Central memory CD8-positive, alpha-beta T cell (primary cell): ENCODE measurements at places on chromosomes 5 and 9.

DNA sequence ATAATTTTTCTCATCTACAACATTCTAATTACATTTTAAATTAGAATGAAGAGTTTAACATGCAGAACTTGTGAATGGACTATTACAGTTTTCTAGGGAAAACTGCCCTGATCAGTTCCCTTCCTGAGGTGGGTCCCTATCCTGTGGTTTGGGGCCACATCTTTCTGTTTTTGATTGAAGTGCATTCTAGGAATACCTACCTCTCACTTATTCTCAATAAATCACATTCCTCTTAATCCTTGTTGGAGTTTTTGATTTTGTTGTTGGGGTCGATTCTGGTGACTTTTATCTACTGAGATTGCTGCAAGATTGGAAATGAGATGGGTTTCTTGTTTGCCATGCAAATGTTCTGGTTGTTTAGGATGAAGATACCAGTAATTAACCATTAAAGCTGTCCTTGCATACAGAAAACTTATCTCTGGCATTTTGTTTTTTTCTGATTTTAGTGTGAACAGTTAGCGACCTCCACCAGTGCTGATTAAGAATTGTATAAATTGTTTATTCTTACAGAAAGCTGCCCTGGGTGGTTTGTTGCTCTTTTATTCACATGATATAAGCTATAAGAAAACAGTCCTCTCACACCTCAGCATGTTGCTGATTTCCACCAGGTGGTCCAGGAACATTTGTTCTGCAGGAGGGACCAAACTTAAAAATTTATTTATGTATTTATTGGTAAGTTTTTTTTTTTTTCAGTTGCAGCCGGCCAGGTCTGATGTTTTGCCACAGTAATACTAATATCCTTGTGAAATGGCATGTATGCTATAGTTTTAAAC is 269.9 kb downstream of the FANCC start:
- no peak overlapping the region for H3K27ac ChIP-seq
- peaks cover 14% of the 10 kb centered on the region for H3K27me3 ChIP-seq
- H3K36me3 ChIP-seq = peaks cover 2% of the 10 kb centered on the region
- peaks cover 5% of the 10 kb centered on the region for H3K4me1 ChIP-seq
- peak overlapping the region; percentile 61 for H3K4me3 ChIP-seq

GRCh38 chr5:58795327-58795726 is 212.5 kb downstream of the RAB3C start:
- no peak overlapping the region for H3K4me3 ChIP-seq
- no peak overlapping the region for H3K27ac ChIP-seq
- peaks cover 51% of the 10 kb centered on the region for H3K27me3 ChIP-seq
- H3K36me3 ChIP-seq = no peaks in the 10 kb centered on the region
- H3K4me1 ChIP-seq = no peaks in the 10 kb centered on the region

- no peak overlapping the region for H3K4me3 ChIP-seq
- H3K4me1 ChIP-seq = no peaks in the 10 kb centered on the region
Observed at GRCh38 chr5:8517456-8517855, 648.5 kb downstream of the MTRR start.

DNA sequence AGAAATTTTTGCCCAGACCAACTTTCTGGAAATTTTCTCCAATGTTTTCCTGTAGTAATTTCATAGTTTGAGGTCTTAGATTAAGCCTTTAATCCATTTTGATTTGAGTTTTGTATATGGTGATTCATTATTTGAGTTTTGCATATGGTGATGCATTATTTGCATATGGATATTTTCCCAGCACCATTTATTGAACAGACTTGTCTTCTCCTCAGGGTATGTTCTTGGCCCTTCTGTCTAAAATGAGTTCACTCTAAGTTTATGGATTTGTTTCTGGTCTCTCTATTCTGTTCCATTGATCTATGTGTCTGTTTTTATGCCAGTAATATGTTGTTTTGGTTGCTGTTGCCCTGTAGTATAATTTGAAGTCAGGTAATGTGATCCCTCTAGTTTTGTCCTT is 139.3 kb downstream of the SLC25A46 start:
- H3K4me3 ChIP-seq = no peak overlapping the region
- DNase-seq = no peak
- no peak overlapping the region for H3K27ac ChIP-seq
- H3K36me3 ChIP-seq = peaks cover 2% of the 10 kb centered on the region

GRCh38 chr5:154732212-154732611 is 23.0 kb upstream of the LARP1 start:
- peaks cover 12% of the 10 kb centered on the region for H3K27me3 ChIP-seq
- H3K36me3 ChIP-seq = no peaks in the 10 kb centered on the region
- H3K4me3 ChIP-seq = no peak overlapping the region
- no peak overlapping the region for H3K27ac ChIP-seq
- no peak for DNase-seq
- no peaks in the 10 kb centered on the region for H3K4me1 ChIP-seq

- no peaks in the 10 kb centered on the region for H3K36me3 ChIP-seq
- peaks cover 14% of the 10 kb centered on the region for H3K27me3 ChIP-seq
- no peak overlapping the region for H3K27ac ChIP-seq
- no peaks in the 10 kb centered on the region for H3K4me1 ChIP-seq
Observed at GRCh38 chr5:102670224-102670836, 84.8 kb upstream of the PAM start.

DNA sequence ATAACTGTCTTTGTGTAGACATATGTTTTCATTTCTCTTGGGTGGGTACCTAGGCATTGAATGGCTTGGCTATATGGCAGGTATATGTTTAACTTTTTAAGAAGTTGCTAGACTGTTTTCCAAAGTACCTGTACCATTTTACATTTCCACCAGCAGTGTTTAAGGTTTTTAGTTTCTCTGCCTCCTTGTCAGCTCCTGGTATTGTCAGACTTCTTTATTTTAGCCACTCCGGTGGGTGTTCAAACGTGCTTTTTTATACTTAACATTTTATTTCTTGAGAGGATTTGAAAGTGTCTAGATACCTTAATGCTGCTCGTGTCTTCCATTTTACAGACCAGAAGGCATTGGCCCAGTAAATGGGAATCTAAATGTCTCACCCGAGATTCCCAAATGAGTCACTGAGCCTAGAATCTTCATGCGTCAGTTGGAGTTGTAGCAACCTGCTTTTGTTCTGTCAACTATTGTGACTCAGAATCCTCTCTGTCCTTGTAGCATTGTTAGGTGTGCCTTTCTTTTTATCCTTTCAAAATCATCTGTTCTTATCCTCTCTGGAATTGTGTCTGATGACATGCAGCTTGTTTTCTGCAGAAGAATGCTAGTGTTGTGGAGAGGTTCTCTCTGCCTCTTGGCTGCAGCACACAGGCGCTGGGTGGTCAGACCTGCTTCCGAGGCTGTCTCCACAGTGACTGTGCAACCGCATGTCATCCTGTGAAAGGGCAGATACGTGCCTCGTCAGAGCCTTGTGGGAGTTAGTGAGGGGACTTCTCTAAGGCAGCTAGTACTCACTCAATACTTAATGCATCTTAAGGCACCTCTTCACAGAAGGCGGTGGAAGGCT is 291.8 kb downstream of the AOPEP start:
- DNase-seq = no peak
- no peaks in the 10 kb centered on the region for H3K27me3 ChIP-seq
- no peak overlapping the region for H3K27ac ChIP-seq
- H3K4me3 ChIP-seq = no peak overlapping the region

DNA sequence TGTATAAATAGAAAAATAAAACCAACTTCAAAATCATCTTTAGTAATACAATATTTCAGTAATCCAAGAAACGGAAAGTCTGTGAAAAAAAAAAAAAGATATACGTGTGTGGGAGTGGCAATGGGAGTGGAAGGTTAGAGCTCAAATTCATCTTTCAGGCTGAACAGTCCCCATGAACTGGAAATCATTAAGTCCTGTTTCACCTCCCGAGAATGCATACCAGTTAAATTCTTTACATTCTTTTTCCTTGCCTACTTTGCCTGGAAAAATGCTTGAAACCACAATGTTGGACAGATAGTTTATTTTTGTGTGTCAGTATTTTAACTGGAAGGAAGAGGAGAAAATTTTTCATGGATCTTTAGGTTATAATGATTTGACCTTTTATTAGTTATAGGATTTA is 166.8 kb downstream of the MUSK start:
- no peaks in the 10 kb centered on the region for H3K36me3 ChIP-seq
- H3K4me3 ChIP-seq = no peak overlapping the region
- no peaks in the 10 kb centered on the region for H3K27me3 ChIP-seq
- no peaks in the 10 kb centered on the region for H3K4me1 ChIP-seq
- DNase-seq = no peak

GRCh38 chr9:127611603-127611898 is 526 bp upstream of the STXBP1 start:
- peaks cover 6% of the 10 kb centered on the region for H3K36me3 ChIP-seq
- peaks cover 28% of the 10 kb centered on the region for H3K4me1 ChIP-seq
- H3K27ac ChIP-seq = peak overlapping the region; percentile 54
- H3K27me3 ChIP-seq = peaks cover 29% of the 10 kb centered on the region

DNA sequence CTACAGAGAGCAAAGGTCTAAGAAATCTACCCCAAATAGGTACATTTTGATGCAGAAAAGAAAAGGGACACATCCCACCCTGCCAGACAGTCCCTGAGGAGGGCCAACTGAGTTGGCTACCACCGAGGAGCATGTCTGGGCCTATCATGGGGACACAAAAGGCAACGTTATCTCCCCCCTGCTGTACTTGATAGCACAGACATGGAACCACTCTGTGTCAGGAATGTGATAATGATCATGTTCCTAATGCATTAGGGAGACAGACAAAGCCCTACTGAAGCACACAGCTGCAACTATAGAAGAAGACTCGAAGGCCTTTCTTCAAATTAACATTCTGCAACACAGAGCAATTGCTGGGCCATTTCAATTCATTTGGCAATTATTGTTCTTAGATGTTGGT is 84.5 kb downstream of the ENC1 start:
- H3K4me1 ChIP-seq = no peaks in the 10 kb centered on the region
- DNase-seq = no peak
- no peak overlapping the region for H3K4me3 ChIP-seq
- no peaks in the 10 kb centered on the region for H3K36me3 ChIP-seq

DNA sequence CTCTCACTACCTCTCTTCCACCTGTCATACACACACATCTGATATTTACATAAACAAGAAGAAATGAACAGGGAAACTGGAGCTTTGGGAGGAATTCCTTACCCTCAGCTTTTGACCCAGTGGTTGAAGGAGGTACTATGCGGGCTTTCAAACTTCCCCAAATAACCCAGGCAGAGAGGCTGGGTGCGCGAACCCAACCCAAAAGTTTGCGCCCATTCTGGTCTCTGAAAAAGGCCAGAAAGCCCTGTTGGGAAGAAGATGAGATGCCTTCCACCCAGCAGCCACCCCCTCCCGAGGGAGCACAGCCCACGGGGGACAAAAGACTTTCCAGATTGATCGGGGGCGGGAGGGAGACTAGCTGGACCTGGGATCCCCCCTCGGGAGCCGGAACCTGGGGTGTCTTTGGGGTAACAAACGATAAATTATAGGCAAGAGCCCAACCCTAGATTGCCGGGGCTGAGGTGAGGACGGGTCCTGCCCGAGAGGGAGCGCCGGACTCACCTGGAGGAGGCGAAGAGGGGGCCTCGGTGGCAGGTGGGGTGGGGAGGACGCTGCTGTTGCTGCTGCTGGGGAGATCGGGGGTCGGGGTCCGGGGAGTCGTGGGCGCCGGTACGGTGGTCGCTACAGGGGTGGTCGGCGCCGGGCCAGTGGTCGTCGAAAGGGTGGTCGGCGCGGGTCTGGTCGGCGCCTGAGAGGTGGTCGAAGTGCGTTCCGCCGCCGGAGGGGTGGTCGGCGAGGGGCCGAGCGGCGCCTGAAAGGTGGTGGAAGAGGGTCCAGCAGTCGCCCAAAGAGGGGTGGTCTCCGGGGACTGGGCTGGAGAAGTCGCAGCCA is 798 bp downstream of the MEGF9 start:
- peaks cover 46% of the 10 kb centered on the region for H3K4me1 ChIP-seq
- H3K27ac ChIP-seq = peak overlapping the region; percentile 96
- no peaks in the 10 kb centered on the region for H3K27me3 ChIP-seq
- DNase-seq = no peak
- peaks cover 7% of the 10 kb centered on the region for H3K36me3 ChIP-seq
- peak overlapping the region; percentile 94 for H3K4me3 ChIP-seq

GRCh38 chr5:175392236-175392635 is 51.7 kb downstream of the DRD1 start:
- no peaks in the 10 kb centered on the region for H3K36me3 ChIP-seq
- no peak overlapping the region for H3K4me3 ChIP-seq
- H3K27ac ChIP-seq = no peak overlapping the region
- no peaks in the 10 kb centered on the region for H3K4me1 ChIP-seq

DNA sequence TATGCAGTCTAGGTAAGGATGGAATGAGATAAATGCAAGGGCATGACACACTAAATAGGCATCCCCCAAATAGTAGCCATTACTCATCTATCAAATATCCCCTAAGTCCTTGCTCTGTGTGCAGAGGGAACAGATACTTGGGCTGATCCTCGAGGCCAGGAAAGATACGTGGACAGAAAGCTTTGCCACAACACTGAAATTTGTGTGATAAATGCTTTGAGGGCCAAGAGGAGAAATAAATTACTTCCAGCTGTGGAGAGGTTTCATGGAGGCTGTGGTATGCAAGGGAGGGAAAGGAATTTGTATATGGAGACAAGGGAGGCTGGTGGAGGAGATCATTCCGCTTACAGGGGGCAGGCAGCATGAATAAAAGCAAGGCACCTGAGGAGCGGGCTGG is 18.5 kb downstream of the ATOX1 start:
- H3K27me3 ChIP-seq = no peaks in the 10 kb centered on the region
- peaks cover 20% of the 10 kb centered on the region for H3K4me1 ChIP-seq
- H3K27ac ChIP-seq = no peak overlapping the region
- peaks cover 15% of the 10 kb centered on the region for H3K36me3 ChIP-seq

DNA sequence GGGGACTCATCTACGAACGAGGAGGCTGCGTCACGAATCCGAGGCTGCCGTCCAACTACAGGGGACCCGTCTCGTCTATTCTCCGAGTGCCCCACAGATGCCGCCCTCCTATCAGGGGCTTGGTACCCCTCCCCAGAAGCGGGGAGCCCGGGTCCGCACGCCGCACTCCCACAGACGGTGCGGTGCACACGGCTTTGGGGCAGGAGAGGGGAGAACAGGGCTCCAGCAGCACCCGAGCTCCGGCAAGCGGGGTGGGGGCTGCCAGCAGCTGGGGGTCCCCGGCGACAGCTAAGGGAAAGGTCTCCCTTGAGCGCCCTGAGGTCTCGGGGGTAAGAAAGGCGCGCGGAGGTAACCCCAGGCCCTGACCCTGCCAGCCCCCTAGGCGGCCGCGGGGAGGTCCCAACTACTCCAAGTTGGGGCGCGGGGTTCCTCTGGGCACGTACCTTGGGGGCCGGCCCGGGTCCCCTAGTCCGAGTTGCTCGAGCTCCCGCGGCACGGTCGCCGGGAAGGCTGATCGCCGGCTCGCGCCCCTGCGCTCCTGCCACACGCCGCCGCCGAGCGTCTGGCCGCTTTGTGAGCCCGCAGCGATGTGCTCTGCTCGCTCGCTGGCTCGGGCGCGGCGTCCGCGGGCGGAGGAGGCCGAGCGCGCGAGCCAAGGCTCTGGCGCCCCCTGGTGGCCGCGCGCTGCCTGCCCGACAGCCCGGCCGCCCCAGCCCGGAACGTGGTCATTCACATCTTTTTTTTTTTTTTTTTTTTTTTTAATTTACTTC is at the start of gene SPOCK1:
Gene SPOCK1 (minus strand): TSS at position 591 of the 770 bp plus-strand sequence.
- no peak within 1 kb of the TSS for H3K4me3 ChIP-seq
- H3K27ac ChIP-seq = no peak within 1 kb of the TSS
- no peaks in the 10 kb centered on the region for H3K4me1 ChIP-seq
- DNase-seq = peak; percentile 16
- peaks cover 25% of the 10 kb centered on the region for H3K27me3 ChIP-seq
- no peaks in the 10 kb centered on the region for H3K36me3 ChIP-seq

GRCh38 chr9:136178773-136179075 is 26.2 kb downstream of the LHX3 start:
- no peaks in the 10 kb centered on the region for H3K36me3 ChIP-seq
- no peak overlapping the region for H3K27ac ChIP-seq
- no peak overlapping the region for H3K4me3 ChIP-seq
- DNase-seq = no peak
